Lung microvascular endothelial cell (primary cell): ENCODE measurements at places on chromosomes 5 and 9. TPM values are rescaled to one million over a fixed set of nuclear protein-coding genes. Genes with fewer than 3 reads are reported as not detected.

Gene RICTOR
- 22.8 and 23.3 TPM in 2 replicates for total RNA-seq

Gene CKS2
- 60.3 and 94.8 TPM in 2 replicates for total RNA-seq

Gene GLDC
- total RNA-seq, result 1.8 and 3.5 TPM in 2 replicates

Gene OGN
- total RNA-seq, result not detected in 2 replicates

Gene CCNO
- not detected in 2 replicates for total RNA-seq

Gene RACK1
- total RNA-seq, result 4,616 and 5,265 TPM in 2 replicates

Gene ORM1
- not detected in 2 replicates for total RNA-seq

Gene LTC4S
- 0.44 and 0.79 TPM in 2 replicates for total RNA-seq

Gene STING1
- total RNA-seq, result 18.7 and 51.9 TPM in 2 replicates

Gene CDK9
- 57.1 and 70.0 TPM in 2 replicates for total RNA-seq

Gene BRD9
- total RNA-seq, result 25.9 and 31.2 TPM in 2 replicates

Gene STPG3
- total RNA-seq, result not detected in 2 replicates

Gene ASPN
- total RNA-seq, result not detected in 2 replicates

Gene KIF4B
- total RNA-seq, result 0.40 and 0.44 TPM in 2 replicates

Gene TUSC1
- 7.0 and 9.1 TPM in 2 replicates for total RNA-seq
